Central memory CD8-positive, alpha-beta T cell (primary cell): ENCODE measurements at places on chromosomes 13 and 19.

DNA sequence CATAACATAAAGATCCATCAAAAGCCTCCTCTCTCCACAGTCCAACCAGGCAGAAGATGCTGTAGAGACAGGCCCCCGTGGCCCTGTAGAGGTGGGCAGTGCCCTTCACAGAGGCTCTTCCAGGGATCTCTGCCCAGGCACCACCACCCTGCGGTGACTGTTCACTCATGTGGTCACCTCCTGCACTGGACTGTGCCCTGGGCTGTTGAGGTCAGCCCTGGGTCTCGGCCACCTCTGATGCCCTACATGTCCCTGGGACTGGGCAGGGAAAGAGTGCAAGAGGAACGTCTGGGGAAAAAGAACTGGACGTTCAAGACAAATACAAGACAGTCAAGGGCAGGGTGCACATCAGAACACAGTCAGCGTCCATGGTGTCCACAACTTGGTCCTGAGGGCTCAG, 22.3 kb downstream of the PEPD start:
- H3K4me1 ChIP-seq: peaks cover 1% of the 10 kb centered on the region
- no peak overlapping the region for H3K4me3 ChIP-seq
- peaks cover 5% of the 10 kb centered on the region for H3K36me3 ChIP-seq
- H3K27ac ChIP-seq: no peak overlapping the region
- no peak for DNase-seq

DNA sequence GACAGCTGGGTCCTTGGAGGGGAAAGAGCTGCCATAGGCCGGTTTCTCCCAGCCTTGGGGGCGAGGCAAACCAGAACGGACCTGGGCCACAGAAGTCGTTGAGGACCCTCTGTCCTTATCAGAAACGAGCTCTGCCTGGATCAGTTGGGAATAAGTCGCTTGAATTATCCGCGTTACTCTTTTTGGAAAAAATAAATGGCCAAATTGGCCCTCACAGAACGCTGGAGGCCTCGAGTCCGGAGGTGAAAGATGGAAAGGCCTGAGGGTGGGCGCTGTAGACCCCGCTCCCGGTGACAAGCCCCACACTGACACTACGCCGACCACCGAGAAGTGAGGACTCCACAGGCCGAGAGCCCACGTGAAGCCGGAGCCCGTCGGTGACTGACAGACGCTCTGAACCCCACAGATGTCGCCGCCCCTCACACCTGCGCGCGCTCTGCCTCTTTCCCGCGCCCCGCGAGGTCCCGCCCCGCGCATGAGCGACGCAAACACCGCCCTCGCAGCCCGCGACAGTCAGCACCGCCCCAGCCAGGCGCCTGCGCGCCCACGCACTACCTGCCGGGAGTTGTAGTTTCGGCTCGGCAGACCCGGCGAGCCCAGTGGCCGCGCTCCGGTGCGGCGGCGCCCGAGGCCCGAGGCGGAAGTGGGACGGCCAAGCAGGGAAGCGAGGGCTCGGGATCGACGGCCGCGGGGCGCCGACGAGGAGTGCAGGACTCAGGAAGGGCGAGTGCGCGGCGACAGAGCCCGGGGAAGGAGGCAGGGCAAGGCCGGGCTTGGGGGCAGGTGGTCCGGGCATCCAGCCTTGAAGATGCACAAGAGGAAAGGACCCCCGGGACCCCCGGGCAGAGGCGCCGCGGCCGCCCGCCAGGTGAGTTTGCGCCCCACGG, at the start of the genes BRME1 and CC2D1A:
TSS of gene BRME1 (minus strand) at position 484 of the 887 bp plus-strand sequence. CDS start 1,225 bp downstream, outside the sequence.
TSS of gene CC2D1A (plus strand) at position 568 of the 887 bp plus-strand sequence. CDS start at position 809, 241 bp downstream.
- no peaks in the 10 kb centered on the region for H3K27me3 ChIP-seq
- peak within 1 kb of the TSS; percentile 84 for H3K4me3 ChIP-seq
- H3K27ac ChIP-seq: peak within 1 kb of the TSS; percentile 84
- DNase-seq: peak; percentile 90
- peaks cover 12% of the 10 kb centered on the region for H3K36me3 ChIP-seq
- peaks cover 12% of the 10 kb centered on the region for H3K4me1 ChIP-seq

DNA sequence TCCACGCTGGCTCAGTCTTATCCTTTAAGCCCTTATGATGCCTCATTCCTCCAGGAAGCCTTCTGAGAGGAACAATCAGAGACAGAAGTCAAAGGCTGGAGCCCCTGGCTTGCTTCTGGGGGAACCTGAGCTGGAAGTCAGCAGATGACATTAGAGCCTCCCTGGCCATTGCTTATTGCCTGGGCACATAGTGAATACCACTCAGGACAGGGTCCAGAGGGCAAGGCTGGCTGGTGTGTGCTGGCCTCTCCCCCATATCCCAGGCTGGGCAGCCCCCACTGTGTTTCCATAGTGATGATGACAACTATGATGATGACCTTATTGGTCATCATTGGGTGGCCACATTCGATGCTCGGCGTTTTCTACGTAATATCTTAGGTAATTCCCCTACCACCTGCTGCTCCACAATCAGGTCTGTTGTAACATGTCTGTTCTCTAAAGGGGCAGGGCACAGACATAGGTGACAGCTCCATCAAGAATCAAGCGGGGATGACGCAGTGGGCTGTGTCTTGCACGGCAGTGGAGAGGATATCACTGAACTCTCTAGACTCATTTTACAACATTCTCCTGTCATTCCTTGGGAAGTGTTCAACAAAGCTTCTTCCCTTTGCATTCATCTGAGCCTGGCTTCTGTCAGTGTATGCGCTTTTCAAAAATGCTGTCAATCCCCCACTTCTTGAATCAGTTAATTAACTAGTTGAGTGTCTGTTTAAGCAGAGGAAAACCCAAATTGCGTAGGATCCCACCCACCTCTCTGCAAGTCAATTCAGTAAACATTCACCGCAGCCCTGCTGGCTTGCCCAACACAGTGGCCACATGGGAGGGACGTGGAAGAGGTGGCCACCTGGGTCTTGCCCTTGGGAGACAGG, 89.4 kb upstream of the TSHZ3 start:
- H3K27ac ChIP-seq: no peak overlapping the region
- H3K27me3 ChIP-seq: peaks cover 72% of the 10 kb centered on the region
- DNase-seq: no peak

- H3K4me1 ChIP-seq: no peaks in the 10 kb centered on the region
- peaks cover 27% of the 10 kb centered on the region for H3K36me3 ChIP-seq
- H3K27me3 ChIP-seq: no peaks in the 10 kb centered on the region
- no peak overlapping the region for H3K27ac ChIP-seq
- no peak for DNase-seq
Observed at GRCh38 chr13:49925881-49926418, 10.2 kb downstream of the SPRYD7 start.

DNA sequence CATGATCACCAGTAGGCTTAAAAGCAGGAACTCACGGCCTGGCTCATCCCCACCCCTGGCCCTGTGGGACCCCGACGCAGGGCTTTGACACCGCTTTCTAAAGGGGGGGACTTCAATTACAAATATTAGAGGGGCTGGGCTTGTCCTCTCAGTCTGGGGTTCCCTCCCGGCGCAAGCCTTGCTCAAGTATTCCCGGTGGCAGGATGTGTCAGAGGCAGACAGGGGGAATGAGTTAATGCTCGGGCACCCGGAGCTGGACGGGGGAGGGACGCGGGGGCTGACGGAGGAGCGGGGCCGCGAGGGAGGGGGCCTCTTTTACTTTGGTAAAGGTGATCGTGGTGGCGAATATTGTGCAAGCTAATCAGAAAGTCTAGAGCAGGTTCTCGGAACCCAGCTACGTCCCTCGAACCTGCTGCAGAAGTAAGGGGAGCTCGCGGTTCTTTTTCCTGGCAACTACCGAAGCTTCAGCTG, 1.1 kb downstream of the FGF14 start:
- H3K27me3 ChIP-seq: peaks cover 79% of the 10 kb centered on the region
- DNase-seq: no peak
- peaks cover 6% of the 10 kb centered on the region for H3K36me3 ChIP-seq
- no peak overlapping the region for H3K27ac ChIP-seq

GRCh38 chr13:97394542-97394941, 39.4 kb upstream of the RAP2A start:
- H3K36me3 ChIP-seq: peaks cover 3% of the 10 kb centered on the region
- DNase-seq: no peak
- no peak overlapping the region for H3K4me3 ChIP-seq
- H3K27me3 ChIP-seq: no peaks in the 10 kb centered on the region
- no peak overlapping the region for H3K27ac ChIP-seq

DNA sequence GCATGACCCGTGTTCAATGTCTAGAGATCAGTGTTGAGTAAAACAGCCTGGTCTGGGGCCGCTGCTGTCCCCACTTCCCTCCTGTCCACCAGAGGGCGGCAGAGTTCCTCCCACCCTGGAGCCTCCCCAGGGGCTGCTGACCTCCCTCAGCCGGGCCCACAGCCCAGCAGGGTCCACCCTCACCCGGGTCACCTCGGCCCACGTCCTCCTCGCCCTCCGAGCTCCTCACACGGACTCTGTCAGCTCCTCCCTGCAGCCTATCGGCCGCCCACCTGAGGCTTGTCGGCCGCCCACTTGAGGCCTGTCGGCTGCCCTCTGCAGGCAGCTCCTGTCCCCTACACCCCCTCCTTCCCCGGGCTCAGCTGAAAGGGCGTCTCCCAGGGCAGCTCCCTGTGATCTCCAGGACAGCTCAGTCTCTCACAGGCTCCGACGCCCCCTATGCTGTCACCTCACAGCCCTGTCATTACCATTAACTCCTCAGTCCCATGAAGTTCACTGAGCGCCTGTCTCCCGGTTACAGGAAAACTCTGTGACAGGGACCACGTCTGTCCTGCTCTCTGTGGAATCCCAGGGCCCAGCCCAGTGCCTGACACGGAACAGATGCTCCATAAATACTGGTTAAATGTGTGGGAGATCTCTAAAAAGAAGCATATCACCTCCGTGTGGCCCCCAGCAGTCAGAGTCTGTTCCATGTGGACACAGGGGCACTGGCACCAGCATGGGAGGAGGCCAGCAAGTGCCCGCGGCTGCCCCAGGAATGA, 1.5 kb upstream of the CEACAM5 start:
- H3K27ac ChIP-seq: no peak overlapping the region
- H3K27me3 ChIP-seq: peaks cover 79% of the 10 kb centered on the region
- no peaks in the 10 kb centered on the region for H3K36me3 ChIP-seq

- no peak for DNase-seq
- H3K4me3 ChIP-seq: no peak overlapping the region
- H3K4me1 ChIP-seq: peaks cover 10% of the 10 kb centered on the region
- peaks cover 15% of the 10 kb centered on the region for H3K27me3 ChIP-seq
- no peaks in the 10 kb centered on the region for H3K36me3 ChIP-seq
- H3K27ac ChIP-seq: no peak overlapping the region
Observed at GRCh38 chr13:28750187-28751045, 31.6 kb upstream of the SLC46A3 start.

- H3K27ac ChIP-seq: no peak overlapping the region
- no peaks in the 10 kb centered on the region for H3K27me3 ChIP-seq
- no peaks in the 10 kb centered on the region for H3K4me1 ChIP-seq
- no peak overlapping the region for H3K4me3 ChIP-seq
- DNase-seq: no peak
Observed at GRCh38 chr13:68345963-68346531, 1115.9 kb upstream of the PCDH9 start.

- H3K27me3 ChIP-seq: no peaks in the 10 kb centered on the region
- DNase-seq: no peak
- H3K36me3 ChIP-seq: peaks cover 2% of the 10 kb centered on the region
- H3K27ac ChIP-seq: no peak overlapping the region
- peaks cover 14% of the 10 kb centered on the region for H3K4me1 ChIP-seq
Observed at GRCh38 chr13:30679483-30680330, 55.6 kb upstream of the ALOX5AP start.

- peaks cover 44% of the 10 kb centered on the region for H3K4me1 ChIP-seq
- peaks cover 5% of the 10 kb centered on the region for H3K36me3 ChIP-seq
- peak overlapping the region; percentile 48 for H3K4me3 ChIP-seq
- peak overlapping the region; percentile 77 for H3K27ac ChIP-seq
- no peaks in the 10 kb centered on the region for H3K27me3 ChIP-seq
Observed at GRCh38 chr13:99179460-99179859, 21.2 kb upstream of the UBAC2 start.

- H3K4me3 ChIP-seq: no peak overlapping the region
- peaks cover 4% of the 10 kb centered on the region for H3K36me3 ChIP-seq
- H3K4me1 ChIP-seq: no peaks in the 10 kb centered on the region
- H3K27ac ChIP-seq: no peak overlapping the region
- no peak for DNase-seq
- no peaks in the 10 kb centered on the region for H3K27me3 ChIP-seq
Observed at GRCh38 chr19:39170386-39171231, 26.2 kb upstream of the NCCRP1 start.

DNA sequence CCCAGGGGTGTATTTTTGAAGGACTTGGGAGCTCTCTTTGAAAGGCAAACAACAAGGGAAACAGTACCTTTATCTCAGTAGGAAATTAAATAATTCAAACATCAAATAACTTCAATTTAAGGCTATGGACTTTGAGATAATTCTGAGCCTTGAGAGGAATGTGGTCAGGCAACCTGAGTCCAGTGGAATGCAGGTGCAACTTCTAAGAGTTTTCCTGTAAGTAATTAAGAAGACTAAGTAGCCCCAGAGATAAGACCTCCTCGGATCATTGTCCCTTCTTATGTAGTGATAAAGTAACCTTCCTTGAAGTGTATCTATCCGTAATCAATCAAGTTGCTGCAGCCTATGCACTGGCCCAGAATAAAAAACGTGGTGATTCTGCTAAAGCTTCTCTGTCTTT, 29.2 kb downstream of the ZNF701 start:
- H3K4me3 ChIP-seq: no peak overlapping the region
- H3K27me3 ChIP-seq: no peaks in the 10 kb centered on the region
- H3K27ac ChIP-seq: no peak overlapping the region
- H3K36me3 ChIP-seq: peaks cover 5% of the 10 kb centered on the region

GRCh38 chr19:991174-991931, 7.2 kb downstream of the WDR18 start:
- H3K4me3 ChIP-seq: no peak overlapping the region
- H3K27ac ChIP-seq: peak overlapping the region; percentile 10
- peaks cover 12% of the 10 kb centered on the region for H3K4me1 ChIP-seq
- peaks cover 13% of the 10 kb centered on the region for H3K36me3 ChIP-seq
- DNase-seq: no peak
- H3K27me3 ChIP-seq: no peaks in the 10 kb centered on the region

- DNase-seq: no peak
Observed at GRCh38 chr13:75425216-75426009, 56.6 kb downstream of the TBC1D4 start.
